ENCODE measurements at places on chromosomes 7 and 10.
A peak's percentile ranks its signal among the peaks of the same experiment; 100 is the strongest.

- no peak for DNase-seq
Measured at GRCh38 chr10:110244550-110244949, 37.1 kb downstream of the MXI1 start.

DNA sequence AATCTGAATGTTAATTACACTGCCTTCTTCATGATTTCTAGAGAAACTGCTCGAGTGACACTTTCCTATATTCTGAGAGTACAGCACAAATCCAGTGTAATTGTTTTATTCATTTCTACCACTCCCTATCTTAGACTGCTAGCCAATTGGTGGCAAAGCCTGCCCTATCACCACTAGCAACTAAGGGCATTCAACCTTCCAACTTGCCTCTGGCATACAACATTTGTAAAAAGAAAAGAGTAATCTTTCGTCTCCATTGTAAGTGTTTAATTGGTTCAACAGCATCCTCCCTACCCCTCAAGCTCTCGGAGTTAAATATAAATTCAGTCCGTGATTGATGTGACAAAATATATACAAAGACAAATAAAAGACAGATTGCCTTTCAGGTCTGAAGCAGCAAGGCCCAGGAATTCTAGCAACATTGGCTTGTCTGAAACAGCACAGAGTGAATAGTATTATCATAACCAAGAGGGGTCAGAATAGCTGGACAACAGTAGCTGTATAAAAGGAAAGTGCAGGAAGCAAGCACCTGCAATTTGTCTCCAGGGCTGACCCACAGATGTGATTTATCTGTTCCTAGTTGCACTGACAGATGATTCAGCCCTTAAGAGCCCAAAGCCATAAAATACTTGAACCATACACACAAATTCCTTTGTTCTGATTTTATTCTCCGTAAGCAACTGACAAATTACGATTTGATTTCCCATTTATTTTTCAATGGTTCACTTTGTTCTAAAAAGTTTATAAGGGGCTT, 47.6 kb upstream of the ANKRD1 start:
- DNase-seq, result peak; percentile 32

GRCh38 chr10:132963430-132963960, 21.1 kb upstream of the CFAP46 start:
- no peak for DNase-seq

- DNase-seq, result no peak
Measured at GRCh38 chr7:139883814-139884213, 54.8 kb downstream of the TBXAS1 start.

GRCh38 chr10:71368643-71369042, 28.1 kb upstream of the CDH23 start:
- DNase-seq, result no peak

- no peak for DNase-seq
Measured at GRCh38 chr10:13823709-13824405, 237.1 kb downstream of the PRPF18 start.

- DNase-seq, result no peak
Measured at GRCh38 chr7:158186864-158187693, 400.5 kb downstream of the PTPRN2 start.

DNA sequence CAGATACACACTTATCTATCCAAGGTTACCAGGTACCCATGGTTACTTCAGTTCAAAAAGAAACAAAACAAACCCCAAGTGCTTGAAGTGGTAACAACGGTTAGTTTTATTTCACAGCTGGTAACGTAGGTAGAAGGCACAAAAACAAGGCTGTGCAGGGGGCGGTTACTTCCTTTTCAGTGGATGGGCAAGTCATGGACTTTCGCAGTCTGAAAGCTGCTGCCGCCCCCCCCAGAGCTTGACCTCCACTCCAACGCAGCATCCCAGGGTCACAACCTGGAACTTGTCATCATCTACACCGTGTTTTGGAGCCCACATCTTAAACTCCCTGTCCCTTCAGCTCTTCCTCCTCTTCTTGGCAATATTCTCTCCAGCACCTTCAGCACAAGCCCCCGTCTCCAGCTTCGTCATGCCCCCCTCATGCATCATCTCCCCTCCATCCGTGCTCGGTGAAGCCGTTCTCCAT, 181.2 kb upstream of the ITGB1 start:
- DNase-seq, result no peak

- peak; percentile 71 for DNase-seq
Measured at GRCh38 chr7:92765725-92766124, 70.6 kb downstream of the CDK6 start.

- no peak for DNase-seq
Measured at GRCh38 chr7:1662101-1662500, 8.0 kb upstream of the ELFN1 start.

DNA sequence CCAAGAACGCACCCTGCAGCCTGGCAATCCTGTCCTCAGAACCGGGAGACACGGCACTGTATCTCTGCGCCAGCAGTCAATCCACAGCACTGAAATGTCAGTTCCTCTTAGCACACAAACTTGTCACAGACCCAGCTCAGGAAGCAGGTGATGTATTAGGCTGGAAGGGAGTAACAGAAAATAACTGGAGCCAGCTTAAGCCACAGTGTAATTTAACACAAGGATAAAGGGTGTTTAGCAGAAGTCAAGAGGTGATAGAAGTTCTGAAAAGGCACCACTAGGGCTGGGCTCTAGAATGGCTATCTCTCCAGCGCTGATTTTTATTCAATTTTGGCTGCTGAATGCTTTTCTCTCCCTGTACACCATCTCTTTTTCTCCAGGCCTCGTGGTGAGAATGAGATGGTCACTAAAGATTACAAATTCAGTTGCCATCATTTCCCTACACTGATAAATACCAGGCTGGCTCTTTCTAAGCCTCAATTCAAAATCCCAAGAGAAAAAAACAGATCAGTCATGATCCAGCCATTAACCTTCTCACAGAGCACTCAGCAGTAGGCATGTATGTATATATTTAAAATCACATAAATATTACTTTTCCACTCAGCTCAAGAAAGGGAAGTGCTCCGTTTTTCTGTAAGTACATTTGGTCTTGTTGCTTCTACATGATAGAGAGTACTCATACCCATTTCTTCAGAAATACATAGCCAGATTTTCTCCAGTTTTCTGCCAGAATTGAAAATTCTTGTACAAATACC, 102.7 kb upstream of the PRSS1 start:
- no peak for DNase-seq

DNA sequence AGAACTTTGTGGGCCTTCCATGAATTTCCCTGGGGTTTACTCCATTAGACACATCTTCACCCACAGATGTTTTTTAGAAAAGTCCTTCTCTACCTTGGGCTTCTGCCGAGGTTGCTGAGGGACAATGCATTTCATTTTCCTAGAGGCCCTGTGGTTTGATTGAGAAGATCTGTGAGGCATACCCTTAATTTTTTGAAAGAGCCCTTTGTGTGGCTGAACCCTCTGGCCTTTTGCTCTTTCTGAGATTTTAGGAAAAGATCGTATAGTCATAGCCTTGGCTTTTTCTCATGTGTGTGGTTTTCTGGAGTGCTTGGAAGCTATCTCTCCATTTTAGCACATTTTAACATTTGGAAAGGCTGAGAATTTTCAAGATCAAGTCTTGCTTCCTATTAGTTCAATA, 119.8 kb upstream of the LYZL1 start:
- DNase-seq, result no peak

DNA sequence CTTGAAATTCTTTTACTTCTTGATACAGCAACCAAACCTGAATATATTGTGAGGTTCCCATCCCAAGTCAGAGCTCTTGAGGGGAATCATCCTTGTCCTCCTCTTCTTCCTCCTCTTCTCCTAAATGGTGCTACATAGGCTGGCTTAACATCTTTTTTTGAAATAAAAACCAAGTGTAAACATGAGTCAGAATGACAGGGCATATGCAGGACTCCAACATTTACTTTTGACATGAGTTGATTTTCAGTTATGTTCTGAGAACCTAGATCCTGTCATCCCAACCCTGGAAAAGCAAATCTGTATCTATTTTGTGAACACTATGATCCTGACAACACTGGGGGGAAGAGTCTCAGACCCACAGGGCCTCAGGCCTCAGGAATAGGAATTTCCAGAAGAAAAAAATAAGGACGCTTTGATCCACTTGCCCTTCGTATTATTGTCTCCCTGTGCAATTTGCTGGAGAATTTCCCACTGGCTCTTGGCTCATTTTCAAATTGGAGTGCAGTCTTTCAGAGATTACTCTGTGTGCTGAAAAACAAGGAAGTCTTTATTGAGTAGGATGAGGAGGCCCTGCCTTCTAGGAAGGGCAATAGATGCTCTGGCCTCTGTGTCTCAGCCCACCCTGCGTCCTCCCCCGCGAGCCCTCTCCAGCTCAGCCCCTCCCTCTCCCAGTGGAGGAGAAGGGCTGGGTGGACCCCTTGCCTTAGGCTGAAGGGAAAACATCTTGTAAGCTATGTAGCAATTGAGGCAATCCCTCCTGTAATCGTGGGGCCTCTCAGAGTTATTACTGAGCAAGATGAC, 121.6 kb downstream of the CREB5 start:
- no peak for DNase-seq

DNA sequence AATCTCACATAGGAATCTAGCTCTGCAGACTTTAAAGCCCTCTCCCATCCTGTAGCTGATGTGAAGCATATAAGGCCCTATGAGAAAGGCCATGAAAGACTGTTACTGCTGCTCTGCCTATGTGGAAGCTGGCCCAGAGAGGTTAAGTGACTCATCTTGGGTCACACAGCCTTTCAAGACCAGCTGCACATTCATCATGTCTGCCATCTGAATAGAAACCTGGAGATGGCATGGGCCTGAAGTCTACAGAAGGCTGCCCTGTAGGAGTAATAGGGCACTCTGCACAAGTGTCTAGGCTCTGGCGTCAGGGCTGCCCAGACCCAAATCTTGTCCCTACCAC, 59.4 kb upstream of the COL13A1 start:
- no peak for DNase-seq

- DNase-seq, result no peak
Measured at GRCh38 chr10:124699471-124700292, 44.5 kb downstream of the FAM53B start.

DNA sequence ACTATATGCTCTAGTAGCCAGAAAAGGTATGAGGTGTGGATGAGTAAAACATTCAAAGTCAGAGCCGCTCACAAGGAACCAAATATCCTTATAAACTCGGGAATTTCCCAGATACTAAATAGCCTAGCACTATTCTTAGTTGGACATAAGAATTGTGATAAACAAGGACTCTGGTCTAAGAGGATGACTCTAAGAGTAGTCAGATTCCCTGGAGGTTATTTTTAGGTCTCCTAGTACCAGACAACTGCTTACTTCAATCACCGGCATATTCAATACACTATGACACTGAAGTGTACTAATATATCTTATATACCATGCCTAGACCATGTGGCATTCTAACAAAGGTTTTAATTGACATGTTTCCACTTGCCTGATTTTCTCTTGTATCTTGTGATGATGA, 56.5 kb downstream of the LMBR1 start:
- DNase-seq, result no peak

DNA sequence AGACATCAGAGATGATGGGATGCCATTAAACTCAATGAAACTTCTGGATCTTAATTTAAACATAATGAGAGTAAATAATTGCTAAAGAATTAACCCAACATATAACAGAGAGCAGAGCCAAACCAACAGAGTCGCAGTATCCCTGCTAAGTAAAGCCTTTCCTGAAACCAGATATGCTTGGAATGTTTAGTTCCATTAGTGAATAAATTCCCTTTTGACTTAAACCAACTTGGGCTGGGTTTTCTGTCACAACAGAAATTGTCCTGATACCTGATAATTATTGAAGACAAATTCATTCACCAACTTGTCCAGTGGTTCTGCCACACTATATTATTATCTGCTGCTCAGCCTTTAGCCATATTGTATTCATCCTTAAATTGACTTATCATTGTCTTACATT, 286.7 kb downstream of the FZD1 start:
- no peak for DNase-seq

DNA sequence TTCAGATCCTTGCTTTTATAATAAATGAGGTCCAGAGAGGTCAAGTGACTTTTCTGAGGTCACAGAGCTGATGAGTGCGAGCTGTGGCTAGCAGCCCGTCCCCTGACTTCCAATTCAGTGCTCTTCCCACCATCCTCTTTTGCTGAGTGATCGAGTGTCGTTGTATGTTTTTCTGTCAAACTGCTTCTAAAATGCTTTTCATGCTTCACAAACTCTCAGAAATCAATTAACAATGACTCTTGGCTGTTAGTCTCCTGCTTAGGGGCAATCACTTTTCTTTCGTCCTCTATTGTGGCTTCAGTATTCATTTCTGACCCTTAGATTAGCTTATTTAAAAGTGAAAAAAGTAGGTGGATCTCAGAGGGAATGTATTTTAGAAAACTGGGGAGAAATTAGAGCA, 423.7 kb downstream of the DPP6 start:
- DNase-seq, result no peak

DNA sequence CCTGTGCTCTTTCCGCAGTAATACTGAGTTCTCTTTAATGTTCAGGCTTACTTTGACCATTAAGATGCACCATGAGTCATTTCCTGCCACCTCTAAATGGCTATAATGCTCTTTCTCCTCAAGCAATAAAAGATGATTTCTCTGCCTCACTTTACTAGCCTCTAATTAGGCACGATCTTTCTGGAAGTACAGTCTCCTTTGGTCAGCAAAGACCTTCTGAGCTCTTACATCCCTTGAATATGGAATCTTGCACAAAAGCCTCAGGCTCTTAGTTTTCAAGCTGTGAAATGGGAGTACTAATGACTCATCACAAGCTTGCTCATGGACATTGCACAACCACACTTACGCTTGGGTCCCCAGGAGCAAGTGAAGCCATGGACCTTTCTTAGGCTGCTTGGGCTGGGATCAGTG, 85.9 kb downstream of the FRMD4A start:
- peak; percentile 21 for DNase-seq

GRCh38 chr10:49663596-49663995, 15.9 kb upstream of the C10orf53 start:
- no peak for DNase-seq

- no peak for DNase-seq
Measured at GRCh38 chr7:39154815-39155214, 177.1 kb downstream of the POU6F2 start.

DNA sequence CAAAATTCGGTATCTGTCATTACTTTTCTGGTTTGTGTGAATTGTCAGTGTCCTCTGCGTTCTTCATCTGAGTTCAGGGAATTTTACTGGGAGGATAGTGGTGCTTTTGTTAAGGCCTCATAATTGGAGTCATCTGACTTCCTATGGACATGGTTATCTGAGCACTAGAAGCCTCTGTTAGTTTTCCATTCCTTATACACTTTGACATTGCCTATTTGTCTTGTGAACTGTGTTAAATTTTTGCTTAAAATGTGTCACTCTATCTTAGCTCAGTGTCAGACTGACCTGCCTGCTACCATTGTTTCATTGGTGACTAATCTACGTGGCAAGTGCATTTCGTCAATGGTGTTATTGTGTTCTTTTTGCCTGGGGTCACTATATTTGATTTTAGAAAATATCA, 253.3 kb downstream of the SEMA3A start:
- no peak for DNase-seq

DNA sequence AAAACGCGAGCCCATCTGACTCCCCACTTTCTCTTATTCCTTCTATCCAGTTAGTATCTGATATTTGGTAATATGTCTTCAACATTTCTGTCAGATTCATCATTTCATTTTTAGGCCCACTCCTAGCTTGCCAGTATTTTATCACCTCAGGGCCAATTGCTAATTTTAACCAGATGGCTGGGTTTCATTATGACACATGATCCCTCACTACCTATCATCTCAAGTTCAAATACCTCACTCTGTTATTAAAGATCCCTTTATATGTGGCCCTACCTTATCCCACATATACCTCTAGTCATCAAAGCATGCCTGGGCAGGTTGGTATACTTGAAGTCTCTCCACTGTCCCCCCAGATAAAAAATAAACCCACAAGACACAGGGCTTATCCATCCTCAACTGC, 104.9 kb downstream of the RNLS start:
- no peak for DNase-seq

Measured in LoVo (cell line).